ENCODE measurements at places on chromosomes 2 and 18.

GRCh38 chr2:62309465-62310091 lies 113.7 kb downstream of the B3GNT2 start:
- peak; percentile 36 for DNase-seq

DNA sequence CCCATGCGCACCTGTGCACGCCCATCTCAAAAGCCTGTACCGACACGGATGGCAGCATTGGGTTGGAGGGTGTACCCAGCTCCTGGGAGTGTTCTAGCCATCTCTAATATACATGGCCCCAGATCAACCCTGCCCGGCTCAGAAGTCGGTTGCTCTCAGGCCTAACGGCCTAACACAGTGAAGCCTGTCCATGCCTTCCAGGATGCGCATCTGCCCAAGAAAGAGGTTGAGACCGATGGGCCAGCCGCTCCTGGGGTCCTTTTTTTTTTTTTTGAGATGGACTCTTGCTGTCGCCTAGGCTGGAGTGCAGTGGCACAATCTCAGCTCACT lies 32.1 kb downstream of the PDIA6 start:
- DNase-seq: no peak

DNA sequence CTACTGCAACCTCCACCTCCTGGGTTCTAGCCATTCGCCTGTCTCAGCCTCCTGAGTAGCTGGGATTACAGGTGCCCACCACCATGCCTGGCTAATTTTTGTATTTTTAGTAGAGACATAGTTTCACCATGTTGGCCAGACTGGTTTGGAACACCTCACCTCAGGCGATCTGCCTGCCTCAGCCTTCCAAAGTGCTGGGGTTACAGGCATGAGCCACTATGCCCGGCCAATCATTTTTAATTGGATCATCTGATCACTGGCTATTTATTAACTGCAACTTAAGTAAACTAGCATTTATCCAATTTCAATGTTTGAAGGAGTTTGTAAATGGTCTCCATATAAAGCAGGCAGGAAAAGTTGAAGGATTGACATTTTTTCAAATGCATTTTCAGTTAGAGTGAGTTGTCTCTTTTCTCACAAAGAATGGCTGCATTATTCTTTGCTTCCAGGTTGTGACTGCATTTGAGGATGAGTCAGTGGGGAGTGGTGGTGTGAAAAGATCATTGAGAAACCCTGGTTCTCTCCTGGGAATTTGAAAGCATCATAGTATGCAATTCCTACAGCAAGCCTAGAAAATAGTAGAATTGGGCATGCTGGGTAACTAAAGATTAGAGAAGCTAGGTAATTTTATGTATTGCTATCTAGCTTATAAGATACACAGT lies 431.1 kb upstream of the ZEB2 start:
- no peak for DNase-seq

DNA sequence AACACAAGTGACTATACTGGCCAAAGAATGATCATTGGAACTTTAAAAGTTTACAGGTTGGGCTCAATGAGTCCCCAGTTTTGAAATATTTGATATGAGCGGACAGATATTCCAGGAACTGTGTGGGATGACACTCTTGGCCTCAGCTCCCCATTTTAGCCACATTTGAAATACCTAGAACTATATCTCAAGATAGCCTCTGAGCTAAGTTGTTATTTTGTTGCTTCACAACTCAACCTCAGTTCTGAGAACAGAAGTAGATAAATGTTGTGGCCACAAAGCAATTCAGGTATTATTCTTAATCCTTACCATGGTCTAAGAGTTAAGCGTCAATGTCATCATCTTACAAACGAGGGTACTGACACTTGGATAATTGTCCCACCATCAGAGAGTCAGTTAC lies 172.2 kb upstream of the SETBP1 start:
- no peak for DNase-seq

- DNase-seq: no peak
These were observed 268.6 kb upstream of the LRRTM1 start for GRCh38 chr2:80573167-80573566.

Measured in stimulated activated CD8-positive, alpha-beta memory T cell treated with anti-CD3 and anti-CD28 coated beads, Interleukin-2, amount 100 ng/mL, for 48 hours (primary cell).